HFF-Myc (cell line): ENCODE measurements at places on chromosomes 16 and 17.

- DNase-seq: no peak
Observed at GRCh38 chr17:74251051-74251450, 23.0 kb upstream of the DNAI2 start.

DNA sequence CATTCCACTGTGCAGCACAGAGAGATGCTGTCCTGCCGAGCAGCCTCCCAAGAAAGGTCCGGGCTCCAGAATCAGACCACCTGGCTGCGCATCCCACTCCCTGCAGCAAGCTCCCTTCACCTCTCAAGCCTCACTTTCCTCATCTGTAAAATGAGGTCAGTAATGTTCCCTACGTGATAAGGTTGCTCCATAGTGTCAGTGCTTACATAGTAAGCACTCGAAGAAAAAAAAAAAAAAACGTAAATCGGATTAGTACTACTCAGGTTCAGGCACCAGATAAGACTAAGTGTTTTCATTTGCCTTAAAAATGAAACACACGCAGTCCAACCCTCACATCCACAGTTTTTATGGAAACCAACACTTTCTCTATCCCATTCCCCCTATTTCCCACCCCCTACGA, 76.7 kb downstream of the CCT6B start:
- no peak for DNase-seq

GRCh38 chr16:69626256-69626655, 60.5 kb downstream of the NFAT5 start:
- peak; percentile 17 for DNase-seq

GRCh38 chr16:81237942-81238295, 570 bp upstream of the BCO1 start:
- no peak for DNase-seq
